Activated CD4-positive, alpha-beta T cell treated with anti-CD3 and anti-CD28 coated beads, Interleukin-2, amount 10 ng/mL, durations not matched to agents 7 days and 5 days (primary cell): ENCODE measurements at places on chromosomes 5 and 9. TPM values are rescaled to one million over a fixed set of nuclear protein-coding genes. Genes with fewer than 3 reads are reported as not detected.

The KCNMB1 gene
- total RNA-seq, result not detected

DNA sequence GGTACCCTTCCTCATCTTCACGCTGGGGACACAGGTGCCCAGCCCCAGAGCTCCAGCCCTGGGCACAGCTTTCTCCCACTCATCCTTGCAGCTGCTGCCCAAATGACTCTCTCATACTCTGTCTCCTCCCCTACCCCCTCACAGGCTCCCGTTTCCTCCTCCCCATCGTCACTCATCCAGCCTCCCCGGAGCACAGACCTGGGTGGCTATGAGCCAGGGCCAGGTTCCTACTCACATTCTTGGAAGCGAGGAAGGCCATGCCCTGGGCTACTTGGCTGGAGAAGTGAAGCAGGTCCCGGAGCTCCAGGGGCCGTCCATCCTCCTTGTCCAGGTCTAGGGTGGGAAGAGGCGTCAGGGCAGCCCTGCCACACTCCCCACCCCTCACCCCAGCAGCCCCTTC is 29.3 kb downstream of the CSF1R start:
- H3K36me3 ChIP-seq, result peaks cover 6% of the 10 kb centered on the region
- DNase-seq, result no peak
- no peak overlapping the region for H3K4me3 ChIP-seq
- H3K4me1 ChIP-seq, result peaks cover 7% of the 10 kb centered on the region

GRCh38 chr5:10099548-10099947 is 150.1 kb downstream of the ATPSCKMT start:
- H3K36me3 ChIP-seq, result no peaks in the 10 kb centered on the region
- H3K4me3 ChIP-seq, result no peak overlapping the region
- DNase-seq, result no peak
- no peak overlapping the region for H3K27ac ChIP-seq
- H3K27me3 ChIP-seq, result no peaks in the 10 kb centered on the region

GRCh38 chr9:87464110-87464991 is 33.3 kb upstream of the DAPK1 start:
- DNase-seq, result no peak
- no peak overlapping the region for H3K27ac ChIP-seq
- H3K27me3 ChIP-seq, result no peaks in the 10 kb centered on the region
- peaks cover 13% of the 10 kb centered on the region for H3K4me1 ChIP-seq
- H3K4me3 ChIP-seq, result no peak overlapping the region

DNA sequence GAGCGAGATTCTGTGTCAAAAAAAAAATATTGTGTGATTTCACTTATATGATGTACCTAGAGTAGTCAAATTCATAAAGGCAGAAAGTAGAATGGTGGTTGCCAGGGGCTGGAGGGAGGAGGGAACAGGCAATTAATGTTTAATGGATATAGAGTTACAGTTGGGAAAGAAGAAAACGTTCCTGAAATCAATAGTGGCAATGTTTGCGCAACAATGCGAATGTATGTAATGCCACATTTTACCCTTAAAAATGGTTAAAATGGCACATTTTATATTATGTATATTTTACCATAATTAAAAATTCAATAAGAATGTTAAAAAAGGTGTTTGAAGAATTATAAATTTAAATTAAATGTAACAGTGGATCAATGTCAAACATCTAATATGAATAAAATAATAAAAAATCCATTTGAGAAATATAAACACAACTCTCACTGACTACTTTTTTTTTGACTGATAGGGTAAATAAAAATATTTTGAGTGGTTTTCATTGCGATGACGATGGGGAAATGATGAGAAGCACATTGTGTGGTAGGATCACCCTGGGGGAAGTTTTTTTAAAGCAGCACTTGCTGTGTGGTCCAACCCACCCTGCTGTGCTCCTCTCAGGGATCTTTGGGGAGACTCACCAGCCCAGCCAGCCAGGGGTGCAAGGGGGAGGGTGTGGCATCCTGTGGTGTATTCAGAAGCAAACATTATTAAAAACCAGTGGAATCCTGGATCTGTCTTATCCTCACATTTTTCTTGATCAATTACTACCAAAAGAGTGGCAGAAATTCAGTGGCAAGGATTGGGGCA is 4.3 kb downstream of the FYB1 start:
- H3K4me3 ChIP-seq, result peak overlapping the region; percentile 58
- H3K4me1 ChIP-seq, result peaks cover 90% of the 10 kb centered on the region
- peak; percentile 41 for DNase-seq
- no peaks in the 10 kb centered on the region for H3K27me3 ChIP-seq
- peaks cover 15% of the 10 kb centered on the region for H3K36me3 ChIP-seq

The SPATA31C1 gene
- not detected for total RNA-seq

The ADCY2 gene
- not detected for total RNA-seq

- peaks cover 5% of the 10 kb centered on the region for H3K4me1 ChIP-seq
- no peak overlapping the region for H3K4me3 ChIP-seq
- no peak for DNase-seq
- no peak overlapping the region for H3K27ac ChIP-seq
- no peaks in the 10 kb centered on the region for H3K27me3 ChIP-seq
Measured at GRCh38 chr5:142182840-142183239, 74.3 kb downstream of the NDFIP1 start.

DNA sequence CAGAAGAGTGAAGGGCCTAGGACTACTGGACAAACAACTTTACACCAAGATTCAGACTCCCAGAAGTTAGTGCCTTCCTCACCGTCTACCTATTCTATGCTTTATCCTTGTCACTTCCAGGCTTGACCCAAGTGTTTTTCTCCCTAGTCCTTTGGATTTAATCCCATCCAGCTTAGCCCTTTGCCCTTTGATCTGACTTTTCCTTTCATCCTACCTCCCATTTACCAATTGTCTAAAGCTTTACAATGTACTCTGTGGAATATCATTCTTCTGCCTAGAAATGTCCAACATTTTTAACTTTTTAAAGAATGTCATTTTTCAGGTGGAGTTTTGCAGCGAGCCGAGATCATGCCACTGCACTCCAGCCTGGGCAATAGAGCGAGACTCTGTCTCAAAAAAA is 292.1 kb downstream of the EPB41L4A start:
- H3K4me1 ChIP-seq, result no peaks in the 10 kb centered on the region
- H3K36me3 ChIP-seq, result no peaks in the 10 kb centered on the region
- peaks cover 3% of the 10 kb centered on the region for H3K27me3 ChIP-seq

The SLC6A3 gene
- total RNA-seq, result not detected

GRCh38 chr5:120152472-120152871 is 311.6 kb upstream of the PRR16 start:
- H3K36me3 ChIP-seq, result no peaks in the 10 kb centered on the region
- DNase-seq, result no peak
- H3K4me3 ChIP-seq, result no peak overlapping the region
- H3K27ac ChIP-seq, result no peak overlapping the region
- no peaks in the 10 kb centered on the region for H3K27me3 ChIP-seq
- H3K4me1 ChIP-seq, result no peaks in the 10 kb centered on the region

The TMC1 gene
- not detected for total RNA-seq

DNA sequence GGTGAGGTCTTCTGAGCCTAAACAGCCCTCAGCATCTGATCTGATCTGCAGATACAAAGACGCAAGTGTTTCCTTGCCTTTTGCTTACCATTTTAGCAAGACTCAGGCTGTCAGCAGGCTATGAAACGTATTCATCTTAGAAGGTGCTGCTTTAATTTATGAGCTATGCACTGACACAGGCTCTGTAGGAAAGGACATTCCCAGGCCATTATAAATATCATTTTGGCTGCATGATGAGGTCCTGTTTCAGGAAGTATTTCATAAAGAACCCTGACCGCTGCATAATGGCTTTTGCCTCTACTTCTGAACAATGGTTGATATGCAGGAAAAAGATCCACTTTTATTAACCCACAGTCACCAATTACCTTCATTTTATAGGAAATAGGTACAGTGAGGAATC is 98.4 kb upstream of the CAST start:
- no peak overlapping the region for H3K4me3 ChIP-seq
- peaks cover 15% of the 10 kb centered on the region for H3K4me1 ChIP-seq
- no peak overlapping the region for H3K27ac ChIP-seq
- no peak for DNase-seq

DNA sequence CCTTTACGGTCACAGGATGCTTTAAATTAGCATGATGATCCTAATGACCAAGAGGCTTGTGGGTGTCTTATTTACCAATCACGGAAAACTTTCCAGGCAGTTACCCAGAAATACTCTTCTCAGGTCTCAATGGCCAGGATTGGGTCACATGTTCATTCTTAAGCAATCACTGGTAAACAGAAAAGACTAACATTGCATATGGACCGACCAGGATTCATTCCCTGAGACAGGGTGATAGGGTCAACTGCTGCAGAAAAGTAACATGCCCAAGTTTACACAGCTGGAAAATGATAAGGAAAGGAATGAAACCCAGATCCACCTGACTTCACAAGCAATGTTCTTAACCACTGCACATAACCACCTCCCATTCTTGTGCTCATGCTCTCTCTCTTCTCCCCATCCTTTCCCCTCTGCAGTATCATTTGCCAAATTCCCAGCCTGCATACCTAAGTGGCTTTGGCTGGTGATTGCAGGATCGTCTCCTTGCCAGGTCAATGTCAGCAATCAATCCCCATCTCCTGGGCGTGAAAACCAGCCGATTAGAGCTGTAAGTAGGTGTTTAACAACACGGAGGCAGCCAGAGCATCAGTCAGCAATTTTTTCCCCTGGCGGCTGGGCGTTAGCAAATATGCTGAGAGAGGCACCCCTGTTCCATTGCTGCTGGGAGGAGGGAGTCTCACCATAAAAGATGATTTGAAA is 219.4 kb downstream of the NMUR2 start:
- H3K27ac ChIP-seq, result no peak overlapping the region
- H3K27me3 ChIP-seq, result no peaks in the 10 kb centered on the region
- no peaks in the 10 kb centered on the region for H3K36me3 ChIP-seq
- no peak overlapping the region for H3K4me3 ChIP-seq
- no peaks in the 10 kb centered on the region for H3K4me1 ChIP-seq
- DNase-seq, result no peak

The EDIL3 gene
- not detected for total RNA-seq

DNA sequence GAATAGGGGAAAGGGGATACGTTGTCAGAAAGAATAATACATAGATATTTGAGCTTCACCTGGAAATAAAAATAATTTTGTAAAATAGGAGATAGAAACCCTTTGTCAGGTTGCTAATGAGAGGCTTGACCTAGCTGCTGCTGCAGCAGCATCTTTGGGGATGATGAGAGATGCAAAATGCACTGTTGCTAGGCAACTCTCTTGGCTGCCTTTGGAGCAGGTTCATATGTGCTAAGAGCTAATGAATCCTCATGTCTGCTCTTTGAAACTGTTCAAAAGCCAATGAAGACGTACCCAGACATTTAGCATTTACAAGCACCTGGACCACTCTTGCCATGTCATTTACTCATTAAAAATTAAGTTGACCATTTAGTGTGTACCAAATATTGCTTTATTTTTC is 121.7 kb downstream of the FOCAD start:
- no peak overlapping the region for H3K4me3 ChIP-seq
- H3K36me3 ChIP-seq, result no peaks in the 10 kb centered on the region
- DNase-seq, result no peak
- H3K27ac ChIP-seq, result no peak overlapping the region
- no peaks in the 10 kb centered on the region for H3K27me3 ChIP-seq

GRCh38 chr9:109981091-109981490 is 201.1 kb downstream of the PALM2AKAP2 start:
- H3K27ac ChIP-seq, result no peak overlapping the region
- H3K36me3 ChIP-seq, result no peaks in the 10 kb centered on the region
- no peaks in the 10 kb centered on the region for H3K27me3 ChIP-seq
- peaks cover 12% of the 10 kb centered on the region for H3K4me1 ChIP-seq

- H3K36me3 ChIP-seq, result no peaks in the 10 kb centered on the region
- H3K27me3 ChIP-seq, result peaks cover 28% of the 10 kb centered on the region
- peaks cover 22% of the 10 kb centered on the region for H3K4me1 ChIP-seq
Measured at GRCh38 chr9:137156567-137157375, 13.1 kb downstream of the LRRC26 start.

The GLRA1 gene
- not detected for total RNA-seq

DNA sequence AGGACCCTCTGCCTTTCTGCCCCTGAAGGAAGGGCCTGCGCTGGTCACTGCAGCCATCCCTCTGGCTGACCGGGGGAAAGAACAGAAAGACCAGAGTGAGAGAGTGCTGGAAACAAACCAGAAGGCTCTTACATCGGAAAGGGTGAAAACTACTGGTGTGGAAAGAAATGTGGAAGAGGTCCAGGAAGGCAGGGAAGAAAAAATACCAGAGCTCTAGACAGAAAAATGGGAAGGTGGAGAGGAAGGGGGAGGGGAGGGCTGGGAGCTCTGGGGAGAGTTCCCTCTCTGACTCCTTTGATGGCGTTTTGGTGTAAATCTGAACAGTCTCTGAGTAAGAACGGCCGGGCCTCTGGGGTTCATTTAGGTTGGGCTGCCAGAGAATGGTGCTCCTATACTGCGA is 47.7 kb downstream of the COL23A1 start:
- H3K27ac ChIP-seq, result no peak overlapping the region
- H3K27me3 ChIP-seq, result no peaks in the 10 kb centered on the region
- no peak overlapping the region for H3K4me3 ChIP-seq
- no peaks in the 10 kb centered on the region for H3K36me3 ChIP-seq
- no peaks in the 10 kb centered on the region for H3K4me1 ChIP-seq

- H3K27me3 ChIP-seq, result peaks cover 19% of the 10 kb centered on the region
- H3K4me3 ChIP-seq, result no peak overlapping the region
- H3K4me1 ChIP-seq, result no peaks in the 10 kb centered on the region
- H3K36me3 ChIP-seq, result no peaks in the 10 kb centered on the region
Measured at GRCh38 chr5:1890296-1890695, 7.6 kb upstream of the IRX4 start.

DNA sequence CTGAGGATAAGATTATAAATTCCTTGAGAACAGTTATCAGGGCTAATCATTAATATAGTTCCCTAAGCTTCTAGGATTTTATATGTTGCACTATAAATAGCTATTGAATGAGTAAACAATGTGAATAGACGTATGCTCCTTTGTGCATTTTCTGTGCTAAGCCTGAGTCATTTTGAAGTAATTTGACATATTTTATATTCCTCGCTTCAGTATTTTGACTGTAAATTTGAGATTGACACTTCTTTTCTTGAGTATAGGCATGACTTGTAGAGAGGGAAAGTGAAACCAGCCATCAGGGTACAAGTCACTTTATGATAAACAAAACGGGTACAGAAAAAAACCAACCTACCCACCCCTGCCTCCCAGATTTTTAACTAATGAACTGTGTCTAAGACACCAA is 367.7 kb upstream of the PRR16 start:
- H3K4me1 ChIP-seq, result no peaks in the 10 kb centered on the region
- no peaks in the 10 kb centered on the region for H3K36me3 ChIP-seq
- no peak for DNase-seq
- no peak overlapping the region for H3K4me3 ChIP-seq
- H3K27me3 ChIP-seq, result no peaks in the 10 kb centered on the region

DNA sequence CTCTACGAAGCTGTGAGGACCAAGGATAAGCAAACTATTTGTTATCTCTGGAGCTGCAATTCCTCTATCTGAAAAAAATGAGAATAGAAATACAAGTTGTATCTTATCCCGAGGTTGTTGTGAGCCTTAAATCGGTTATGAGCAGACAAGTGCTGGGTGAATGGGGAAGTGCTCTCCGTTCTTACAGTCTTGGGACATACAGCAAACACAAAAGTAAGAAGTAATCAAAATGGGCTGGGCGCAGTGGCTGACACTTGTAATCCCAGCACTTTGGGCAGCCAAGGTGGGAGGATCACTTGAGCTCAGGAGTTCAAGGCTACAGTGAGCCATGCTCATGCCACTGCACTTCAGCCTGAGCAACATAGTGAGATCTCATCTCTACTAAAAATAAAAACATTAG is 31.7 kb downstream of the ITK start:
- peaks cover 95% of the 10 kb centered on the region for H3K4me1 ChIP-seq
- H3K27me3 ChIP-seq, result no peaks in the 10 kb centered on the region
- no peak overlapping the region for H3K4me3 ChIP-seq
- peaks cover 96% of the 10 kb centered on the region for H3K36me3 ChIP-seq

The ADAMTS19 gene
- total RNA-seq, result not detected

GRCh38 chr9:32644698-32645097 is 9.2 kb upstream of the TAF1L start:
- no peaks in the 10 kb centered on the region for H3K4me1 ChIP-seq
- no peak overlapping the region for H3K4me3 ChIP-seq
- no peak overlapping the region for H3K27ac ChIP-seq
- DNase-seq, result no peak
- no peaks in the 10 kb centered on the region for H3K36me3 ChIP-seq
- H3K27me3 ChIP-seq, result peaks cover 17% of the 10 kb centered on the region
